Activated T-cell treated with anti-CD3 and anti-CD28 coated beads for 24 hours (primary cell): ENCODE measurements at places on chromosomes 6 and 20.

DNA sequence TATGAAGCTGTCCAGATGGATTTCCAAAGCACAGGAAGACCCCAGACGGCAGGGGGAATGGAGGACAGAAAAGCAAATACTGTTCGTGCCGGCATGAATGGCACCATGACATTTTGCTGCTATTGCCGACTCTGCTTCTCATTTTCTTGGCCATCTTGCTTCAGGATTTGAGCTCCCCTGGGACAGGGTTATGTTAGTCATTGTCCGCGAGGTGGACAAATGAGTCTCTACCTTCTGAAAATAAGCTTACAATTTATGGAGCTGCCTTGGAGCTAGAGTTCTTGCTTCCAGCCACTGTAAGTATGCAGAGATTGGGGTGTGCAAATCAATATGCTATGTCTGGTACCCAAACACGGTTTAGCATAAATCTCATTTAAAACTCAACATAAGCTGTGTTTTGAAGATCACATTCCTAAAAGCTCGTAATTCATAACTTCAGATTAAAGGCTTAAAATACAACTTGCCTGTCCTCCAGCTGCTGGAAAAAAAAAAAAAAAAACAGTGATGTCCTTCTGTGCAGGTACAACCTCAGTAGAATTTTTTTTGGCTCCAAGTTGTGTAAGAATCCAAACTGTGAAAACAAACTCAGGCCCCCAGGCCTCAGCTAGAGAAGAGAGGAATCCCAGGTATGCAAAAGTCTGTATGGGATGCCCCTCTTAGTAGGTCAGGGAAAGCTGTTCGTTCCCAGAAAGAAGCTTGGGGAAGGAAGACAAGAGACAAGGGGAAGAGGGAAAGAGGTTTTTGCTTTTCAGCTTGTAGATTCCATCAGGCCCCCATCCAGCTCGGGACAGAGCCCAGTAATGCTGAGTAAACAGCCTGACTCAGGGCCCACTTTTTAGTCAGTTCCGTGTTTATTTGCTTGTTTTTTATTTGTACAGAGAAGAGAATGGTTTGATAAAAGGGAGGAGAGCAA, 184.2 kb upstream of the FOXA2 start:
- no peak for DNase-seq

GRCh38 chr6:28867086-28867409, 56.7 kb downstream of the TRIM27 start:
- DNase-seq = no peak

- no peak for DNase-seq
Observed at GRCh38 chr6:42101186-42101657, 41.2 kb downstream of the C6orf132 start.

GRCh38 chr6:52931351-52931750, 21.9 kb upstream of the GSTA3 start:
- no peak for DNase-seq

- DNase-seq = no peak
Observed at GRCh38 chr20:17859002-17859615, 109.5 kb downstream of the SNX5 start.

- DNase-seq = no peak
Observed at GRCh38 chr6:146857980-146858347, 259.2 kb downstream of the ADGB start.

DNA sequence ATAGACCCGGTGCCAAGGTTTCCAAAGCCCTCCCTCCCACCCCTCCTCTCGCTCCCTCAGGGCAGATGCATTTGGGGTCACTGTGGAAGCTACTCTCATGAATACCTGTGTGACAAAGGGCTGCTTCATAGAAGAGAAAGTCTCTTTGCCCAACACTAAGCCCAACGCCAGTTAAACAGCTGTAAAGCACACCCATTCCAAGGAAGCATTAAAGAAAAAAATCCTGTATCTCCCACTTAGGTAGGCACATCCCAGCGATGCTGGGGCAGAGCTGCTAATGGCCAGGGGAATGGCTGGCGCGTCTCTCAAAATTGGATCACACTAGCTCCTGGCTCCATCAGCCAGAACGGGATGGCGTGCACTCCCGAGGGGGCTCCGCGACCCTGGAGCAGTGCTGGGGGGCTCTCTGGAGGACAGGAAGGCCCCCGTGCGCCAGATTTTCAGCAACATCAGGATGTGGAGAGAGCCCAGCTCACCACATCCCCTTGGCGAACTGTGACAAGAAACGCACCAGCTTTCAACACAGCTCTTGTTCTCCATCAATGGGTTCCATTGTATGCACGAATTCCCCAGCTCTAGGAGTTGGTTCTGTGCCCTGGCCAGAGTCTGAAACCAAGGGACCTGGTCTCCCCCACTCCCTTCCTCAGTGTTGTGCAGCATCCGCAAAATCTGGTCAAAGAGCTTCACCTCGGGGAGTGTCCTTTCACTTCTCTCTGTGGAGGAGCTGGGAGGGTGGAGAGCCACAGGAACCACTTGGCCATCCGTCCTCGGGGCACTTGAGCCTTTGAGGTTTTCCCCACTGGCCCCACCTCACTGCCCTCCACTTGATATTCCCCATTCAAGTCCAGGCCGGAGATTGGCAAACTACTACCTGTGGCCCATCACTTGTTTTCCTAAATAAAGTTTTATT, 74.1 kb downstream of the TFAP2C start:
- DNase-seq = no peak

DNA sequence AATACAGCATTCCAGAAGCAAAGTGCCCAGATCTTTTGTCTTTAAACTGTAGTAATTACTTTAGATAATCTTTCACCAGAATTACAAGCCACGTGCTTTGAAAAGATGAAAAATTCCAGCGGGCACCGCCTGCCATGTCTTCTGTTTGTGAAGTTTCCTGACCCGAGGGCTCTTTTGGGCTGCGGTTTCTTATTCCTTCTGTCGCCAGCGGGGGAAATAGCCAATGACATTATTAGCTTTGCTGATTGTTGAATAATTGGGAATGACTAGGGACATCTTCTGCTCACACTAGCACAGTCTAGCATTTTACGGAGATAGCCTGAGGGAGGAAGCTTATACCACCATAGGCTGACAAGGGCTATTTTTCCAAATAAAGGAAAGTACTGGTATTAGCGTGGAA, 124.7 kb downstream of the SAMD5 start:
- DNase-seq = no peak

DNA sequence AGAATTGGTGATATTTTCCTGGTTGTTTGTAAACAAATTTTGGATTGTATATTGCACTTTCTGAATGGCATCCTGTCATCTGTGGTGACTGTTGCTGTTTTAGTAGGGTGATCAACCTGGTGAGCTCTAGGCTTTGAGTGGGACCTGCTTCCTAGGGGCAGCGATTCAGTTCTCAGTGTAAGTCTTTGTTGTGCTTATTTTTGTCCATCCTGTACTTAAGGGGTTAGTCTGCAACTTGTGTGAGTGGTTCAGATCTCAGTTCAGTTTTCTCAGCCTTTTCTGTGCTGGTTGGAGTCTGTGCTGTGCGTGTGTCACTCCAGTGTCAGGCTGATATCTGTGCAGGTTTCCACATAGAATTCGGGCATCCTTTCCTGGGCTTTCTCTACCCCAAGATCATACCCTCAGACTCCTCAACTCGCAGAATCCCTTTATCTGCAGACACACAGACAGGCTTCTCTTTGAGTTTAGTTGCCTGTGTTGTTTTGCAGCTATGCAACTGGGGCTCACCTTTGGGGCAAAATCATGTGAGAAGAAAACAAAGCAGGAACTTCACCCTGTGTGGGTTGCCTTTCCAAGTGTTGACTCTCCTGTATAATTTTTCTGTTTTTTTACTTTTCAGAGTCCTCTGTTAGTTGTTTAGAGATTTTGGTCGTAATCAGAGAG, 177.7 kb downstream of the FARS2 start:
- no peak for DNase-seq

DNA sequence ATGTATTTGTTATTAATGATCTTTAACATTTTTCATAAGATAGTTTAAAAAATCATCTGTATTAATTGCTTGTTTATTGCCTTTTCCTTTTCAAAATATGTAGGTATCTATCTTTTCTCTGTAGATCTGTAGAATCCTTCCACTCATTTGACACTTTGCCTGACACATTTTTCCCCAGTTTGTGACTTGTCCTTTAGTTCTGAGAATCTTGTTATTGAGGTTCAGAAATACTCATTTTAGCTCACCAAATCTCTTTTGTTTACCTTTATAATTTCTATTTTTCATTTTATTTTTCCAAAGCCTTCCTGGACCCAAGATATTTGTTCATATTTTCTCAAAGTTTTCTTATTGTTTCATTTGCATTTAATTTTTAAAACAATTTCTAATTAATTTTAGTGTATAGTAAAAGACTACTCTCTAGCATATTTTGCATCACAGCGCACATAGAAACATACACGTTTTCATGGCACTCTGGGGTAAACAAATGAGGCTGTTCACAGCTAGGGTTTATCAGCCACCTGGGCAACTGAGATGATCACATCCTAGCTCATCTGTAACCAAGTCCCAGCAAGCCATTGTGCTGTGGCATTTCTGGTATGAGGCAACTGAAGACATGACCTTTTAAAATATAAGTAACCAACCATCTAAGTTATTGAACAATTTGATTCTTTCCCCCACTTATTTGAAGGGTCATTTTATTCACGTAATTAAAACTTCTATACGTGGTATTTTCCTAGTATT, 275.7 kb downstream of the ADGB start:
- no peak for DNase-seq

DNA sequence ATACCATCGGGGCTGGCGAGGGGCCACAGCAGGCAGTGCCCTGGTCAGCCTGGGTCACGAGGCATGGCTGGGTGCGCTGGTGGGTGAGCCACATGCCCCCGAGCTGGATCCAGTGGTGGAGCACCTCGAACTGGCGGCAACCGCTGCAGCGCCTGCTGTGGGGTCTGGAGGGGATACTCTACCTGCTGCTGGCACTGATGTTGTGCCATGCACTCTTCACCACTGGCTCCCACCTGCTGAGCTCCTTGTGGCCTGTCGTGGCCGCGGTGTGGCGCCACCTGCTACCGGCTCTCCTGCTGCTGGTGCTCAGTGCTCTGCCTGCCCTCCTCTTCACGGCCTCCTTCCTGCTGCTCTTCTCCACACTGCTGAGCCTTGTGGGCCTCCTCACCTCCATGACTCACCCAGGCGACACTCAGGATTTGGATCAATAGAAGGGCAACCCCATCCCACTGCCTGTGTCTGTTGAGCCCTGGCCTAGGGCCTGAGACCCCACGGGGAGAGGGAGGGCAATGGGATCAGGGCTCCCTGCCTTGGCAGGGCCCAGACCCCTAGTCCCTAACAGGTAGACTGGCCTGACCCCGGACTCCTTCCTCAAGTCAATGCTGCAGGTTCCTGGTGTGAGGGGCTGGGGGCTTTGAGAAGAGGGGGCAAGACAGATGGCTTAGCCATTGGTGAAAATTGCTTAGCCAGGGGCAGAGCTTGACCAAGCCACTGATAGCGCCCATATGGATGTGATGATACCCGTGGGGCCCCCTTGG, 598 bp downstream of the TMEM239 start:
- no peak for DNase-seq

- no peak for DNase-seq
Observed at GRCh38 chr6:125570526-125570925, 178.9 kb upstream of the HEY2 start.

GRCh38 chr20:59308493-59309201, 8.2 kb downstream of the EDN3 start:
- DNase-seq = no peak

DNA sequence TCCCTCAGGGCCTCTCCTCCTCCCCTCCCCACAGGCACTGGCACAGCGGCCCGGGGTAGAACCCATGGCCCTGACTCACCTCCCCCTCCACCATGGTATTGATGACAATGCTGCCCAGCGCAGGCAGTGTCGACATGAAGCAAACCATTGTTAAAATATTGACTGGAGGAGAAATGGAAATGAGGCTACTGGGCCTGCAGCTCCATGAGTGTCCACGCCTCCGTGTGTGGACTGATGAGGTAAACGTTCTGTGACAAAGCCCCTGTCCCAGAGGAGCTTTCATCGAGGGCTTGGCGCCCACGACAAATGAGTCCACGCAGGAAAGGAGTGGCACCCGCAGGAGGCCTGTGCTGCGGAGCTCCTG, 402.7 kb downstream of the TAF4 start:
- no peak for DNase-seq

DNA sequence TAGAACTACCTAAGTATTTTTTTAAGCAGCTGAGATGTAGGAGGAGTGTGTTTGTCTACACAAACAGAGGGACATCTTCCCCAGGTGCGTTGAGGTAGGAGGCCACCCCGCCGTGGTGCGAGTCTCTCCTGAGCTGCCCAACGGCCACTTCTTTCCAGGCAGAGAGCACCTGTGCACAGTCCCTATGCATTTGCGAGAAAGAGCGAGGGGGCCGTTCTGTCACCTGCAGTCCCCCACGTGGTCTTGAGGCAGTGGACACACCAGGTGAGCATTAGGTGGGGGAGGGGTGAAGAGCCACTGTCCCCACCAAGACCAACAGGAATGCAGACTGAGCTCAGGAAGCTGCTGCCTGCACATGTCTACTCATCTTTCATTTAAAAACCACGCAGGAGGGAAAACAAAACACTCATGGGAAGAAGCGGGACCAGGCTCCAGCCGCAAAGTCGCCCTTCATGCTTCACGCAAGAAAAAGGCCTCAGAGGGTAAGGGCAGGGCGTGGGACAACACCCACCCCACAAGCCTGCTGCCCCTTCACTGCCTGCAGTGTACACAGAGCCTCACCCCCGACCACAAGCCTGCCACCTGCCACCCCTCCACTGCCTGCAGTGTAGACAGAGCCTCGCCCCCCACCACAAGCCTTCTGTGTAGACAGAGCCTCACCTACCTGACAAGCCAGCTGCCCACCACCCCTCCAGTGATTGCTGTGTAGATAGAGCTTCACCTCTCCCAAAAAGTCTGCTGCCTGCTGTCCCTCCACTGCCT, 142.0 kb downstream of the DLL1 start:
- no peak for DNase-seq

DNA sequence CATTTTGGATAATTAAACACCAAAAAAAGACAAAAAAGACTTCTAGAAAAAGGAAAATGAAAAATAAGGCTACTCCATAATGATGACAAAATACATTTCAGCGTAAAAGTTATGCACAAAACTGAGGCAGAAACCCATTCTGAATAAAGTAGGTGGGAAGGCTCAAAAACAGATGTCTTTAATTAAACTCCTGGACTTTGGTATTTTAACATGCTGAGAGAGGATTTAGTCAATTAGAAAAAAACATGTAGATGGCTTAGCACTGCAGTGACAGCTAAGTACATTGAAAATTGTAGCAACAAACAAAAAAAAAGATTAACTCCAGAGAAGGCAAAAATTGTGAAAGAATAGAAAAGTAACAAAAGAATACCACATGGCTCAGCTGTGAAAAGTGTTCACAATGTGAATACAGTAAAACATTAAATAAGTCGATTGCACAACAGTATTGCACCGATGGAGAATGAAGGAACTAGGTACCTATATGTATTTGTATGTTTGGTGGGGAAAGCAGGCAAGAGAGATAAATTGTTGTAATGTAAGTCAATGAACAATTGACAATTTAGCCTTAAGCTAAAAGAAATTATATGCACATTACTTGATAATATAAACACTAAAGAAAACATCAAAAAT, 59.5 kb downstream of the TBC1D32 start:
- DNase-seq = no peak
